Ovary (tissue), 10 donors: ENCODE measurements at places on chromosomes 3 and 15. TPM values are rescaled to one million over a fixed set of nuclear protein-coding genes. Genes with fewer than 3 reads are reported as not detected.

DNA sequence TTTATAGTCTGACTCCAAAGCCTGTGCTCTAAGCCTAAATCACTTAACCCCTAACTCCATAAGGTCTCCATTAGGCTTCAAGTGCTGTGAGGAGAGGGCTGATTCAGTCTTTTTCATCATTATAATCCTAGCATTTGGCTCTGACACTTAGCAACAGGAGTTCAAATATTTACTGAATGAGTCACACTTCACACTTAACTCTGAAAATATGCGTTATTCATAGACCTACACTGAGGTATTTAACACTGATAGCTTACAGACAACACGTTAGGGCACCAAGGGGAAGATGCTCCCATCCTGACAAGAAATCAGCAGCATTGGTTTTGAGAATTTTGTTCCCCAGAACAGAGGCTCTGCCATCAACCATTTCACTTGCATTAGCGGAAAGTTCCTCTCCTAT is 53.5 kb downstream of the MSL2 start:
- no peak for DNase-seq

DNA sequence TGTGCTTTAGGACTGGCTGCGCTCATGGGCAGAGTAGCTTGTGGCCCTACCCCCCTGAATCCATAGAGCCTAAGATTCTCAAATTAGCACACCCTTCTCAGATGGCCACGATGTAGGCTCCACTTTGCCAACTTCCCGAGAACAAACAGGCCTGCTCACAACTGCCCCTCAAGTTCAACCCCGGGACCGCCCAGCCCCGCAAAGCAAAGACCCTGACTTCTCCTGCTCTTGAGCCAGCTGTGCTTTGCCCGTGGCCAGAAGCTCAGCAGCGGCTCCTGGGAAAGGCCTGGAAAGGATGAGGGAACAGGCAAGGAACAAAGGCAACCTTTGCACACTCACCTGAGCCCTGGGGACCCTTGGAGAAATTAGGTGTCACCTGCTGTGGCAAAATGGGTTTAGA is 32.0 kb downstream of the CYP11A1 start:
- DNase-seq: no peak

DNA sequence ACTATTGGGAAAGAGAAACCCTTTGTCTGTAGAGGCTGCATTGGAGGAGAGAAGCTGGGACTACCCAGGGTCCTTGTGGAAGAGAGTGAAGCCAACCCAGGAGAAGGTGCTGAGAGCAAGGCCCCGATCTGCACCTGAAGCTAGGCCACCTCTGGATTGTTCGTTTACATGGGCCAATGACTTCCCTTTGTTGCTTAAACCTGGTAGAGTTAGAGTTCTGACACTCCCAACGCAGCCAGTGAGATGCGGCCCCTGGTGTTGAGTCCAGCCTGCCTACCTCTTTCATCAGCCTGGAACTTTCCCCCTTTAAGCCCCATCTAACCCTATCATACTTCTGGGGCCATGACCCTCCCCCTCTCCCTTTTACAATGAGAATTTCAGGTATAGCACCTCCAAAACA is 30.8 kb downstream of the CCDC13 start:
- DNase-seq: no peak

- DNase-seq: no peak
Observed at GRCh38 chr15:39786447-39787056, 3.9 kb upstream of the FSIP1 start.

- DNase-seq: no peak
Observed at GRCh38 chr15:78322724-78323521, 17.2 kb upstream of the CRABP1 start.

- no peak for DNase-seq
Observed at GRCh38 chr15:42863572-42864239, 56.9 kb downstream of the TTBK2 start.

DNA sequence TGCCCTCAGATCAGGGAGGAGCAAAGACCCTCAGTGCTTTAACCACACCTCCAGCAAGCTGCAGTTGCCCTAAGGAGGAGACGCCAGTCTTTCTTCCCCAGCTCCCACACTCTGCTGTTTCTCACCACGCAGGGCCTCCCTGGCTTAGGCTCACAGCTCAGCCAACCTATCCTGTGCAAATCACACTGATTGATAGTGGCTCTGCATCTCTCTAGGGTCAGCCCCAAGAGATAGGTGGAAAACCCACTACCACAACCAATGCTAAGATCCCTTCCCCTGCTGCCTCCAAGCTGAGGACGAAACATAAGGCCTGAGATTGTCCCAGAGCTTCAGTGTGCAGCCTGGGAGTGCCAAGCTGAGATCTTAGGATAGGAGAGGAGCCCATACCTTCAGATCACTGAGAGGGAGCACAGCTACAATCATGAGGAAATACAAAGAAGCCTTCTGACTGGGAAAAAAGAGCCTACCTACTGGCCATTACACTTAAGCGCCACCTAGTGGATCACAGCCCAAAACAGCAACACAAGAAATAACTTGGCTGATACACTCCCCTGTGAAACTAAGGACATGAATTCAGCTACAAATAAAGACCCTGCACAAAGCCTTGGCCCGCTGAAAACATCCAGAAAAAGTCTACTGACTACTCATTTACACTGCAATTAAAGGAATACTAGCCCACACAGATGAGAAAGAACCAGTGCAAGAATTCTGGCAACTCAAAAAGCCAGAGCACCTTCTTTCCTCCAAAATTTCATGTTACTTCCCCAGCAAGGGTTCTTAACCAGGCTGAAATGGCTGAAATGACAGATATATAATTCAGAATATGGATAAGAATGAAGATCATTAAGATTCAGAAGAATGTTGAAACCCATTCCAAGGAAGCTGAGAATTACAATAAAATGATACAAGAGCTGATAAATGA is 271.5 kb upstream of the DCBLD2 start:
- no peak for DNase-seq

DNA sequence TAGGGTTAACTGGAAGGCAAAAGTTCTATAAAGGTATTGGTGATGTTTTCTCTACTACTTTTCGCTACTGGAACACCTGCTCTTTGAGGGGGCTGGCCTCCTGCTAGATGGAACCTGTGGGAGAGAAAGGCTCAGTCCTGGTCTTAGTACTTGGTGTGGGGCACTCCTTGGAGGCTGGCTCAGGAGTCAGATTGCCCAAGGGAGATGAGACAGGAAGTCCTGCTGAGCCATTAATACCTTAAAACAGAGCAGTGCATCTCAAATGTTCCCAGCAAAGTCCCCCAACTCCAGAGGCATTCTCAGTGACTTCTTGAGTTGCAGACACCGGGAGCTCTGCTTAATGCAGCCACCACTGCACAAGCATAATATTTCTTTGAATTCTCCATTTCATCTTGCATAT is 3.1 kb upstream of the ADAMTSL3 start:
- no peak for DNase-seq

- no peak for DNase-seq
Observed at GRCh38 chr15:67064607-67065530, 533 bp upstream of the SMAD3 start.

DNA sequence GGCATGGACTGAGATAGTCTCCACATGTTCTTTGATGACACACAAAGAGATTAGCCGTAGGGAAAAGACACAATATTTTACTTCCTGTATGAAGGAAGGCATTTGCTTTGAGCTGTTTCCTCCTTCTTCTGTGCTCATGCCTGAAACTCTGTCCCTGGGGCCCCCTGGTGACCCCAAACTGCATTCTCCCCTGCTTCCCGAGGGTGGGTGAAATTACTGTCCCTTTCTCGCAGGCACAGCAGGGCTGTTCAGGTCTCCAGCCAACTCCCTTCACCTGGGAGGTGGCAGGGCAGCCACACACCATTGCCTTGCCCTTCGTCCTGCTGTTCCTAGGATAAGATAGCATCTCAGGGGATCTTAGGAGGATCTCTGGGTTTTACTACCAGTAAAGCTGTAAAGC is 79.2 kb downstream of the GABRG3 start:
- DNase-seq: no peak

DNA sequence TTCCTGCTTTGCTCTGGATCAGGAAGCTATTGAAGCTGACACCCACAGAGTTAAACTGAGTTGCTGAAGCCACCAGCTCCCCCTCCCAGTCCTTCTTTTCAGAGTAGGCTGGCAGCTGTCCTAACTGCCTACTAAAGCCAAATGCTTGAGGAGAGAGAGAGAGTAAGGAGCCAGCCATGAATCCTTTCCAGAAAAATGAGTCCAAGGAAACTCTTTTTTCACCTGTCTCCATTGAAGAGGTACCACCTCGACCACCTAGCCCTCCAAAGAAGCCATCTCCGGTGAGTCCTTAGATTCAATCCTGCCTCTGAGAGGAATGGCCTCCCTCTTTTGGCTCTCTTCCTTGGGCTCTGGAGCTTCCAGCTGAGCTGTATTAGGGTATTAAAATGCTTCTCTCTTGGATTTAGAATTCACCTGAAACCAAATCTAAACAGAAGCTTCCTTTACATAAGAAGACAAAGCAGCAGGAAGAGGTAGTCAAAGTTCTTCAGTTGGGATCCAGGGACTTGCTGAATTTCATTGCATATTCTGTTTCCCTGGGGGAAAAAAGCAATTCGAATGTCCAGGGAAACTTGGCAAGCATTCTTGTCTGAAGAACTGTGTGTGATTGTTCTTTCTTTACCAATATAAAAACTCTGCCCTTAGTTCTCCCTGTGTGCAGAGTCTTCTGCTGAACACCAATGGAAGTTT is at the start of gene SLC15A2:
TSS of gene SLC15A2 (plus strand) at position 101 of the 690 bp plus-strand sequence. CDS start at position 177, 76 bp downstream.
- DNase-seq: no peak

DNA sequence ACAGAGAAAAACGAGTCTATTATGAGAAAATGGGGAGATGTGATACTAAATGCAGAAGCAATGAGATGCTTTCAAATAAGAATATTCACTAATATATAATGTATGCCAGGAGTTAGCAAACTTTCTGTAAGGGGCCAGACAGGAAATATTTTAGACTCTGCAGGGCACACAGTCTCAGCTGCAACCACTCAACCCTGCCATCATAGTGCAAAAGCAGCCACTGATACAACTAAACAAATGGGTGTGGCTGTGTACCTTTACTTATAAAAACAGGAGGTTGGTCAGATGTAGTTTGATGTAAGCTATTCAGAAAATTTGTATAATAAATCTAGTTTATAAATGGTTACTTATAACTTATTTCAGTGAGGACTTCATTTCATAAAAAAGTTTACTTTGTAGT is 78.1 kb downstream of the FBXL22 start:
- no peak for DNase-seq

ISL2 gene
- total RNA-seq: not detected

CHRM5 gene
- total RNA-seq: not detected

NEDD4 gene
- total RNA-seq: 11.7 TPM

P2RY1 gene
- 4.3 TPM for total RNA-seq
